ENCODE measurements at places on chromosomes 7 and 10. TPM values are rescaled to one million over a fixed set of nuclear protein-coding genes. Genes with fewer than 3 reads are reported as not detected.

GRCh38 chr10:122344741-122345258 lies 29.7 kb upstream of the PLEKHA1 start:
- peak; percentile 20 for DNase-seq

DNA sequence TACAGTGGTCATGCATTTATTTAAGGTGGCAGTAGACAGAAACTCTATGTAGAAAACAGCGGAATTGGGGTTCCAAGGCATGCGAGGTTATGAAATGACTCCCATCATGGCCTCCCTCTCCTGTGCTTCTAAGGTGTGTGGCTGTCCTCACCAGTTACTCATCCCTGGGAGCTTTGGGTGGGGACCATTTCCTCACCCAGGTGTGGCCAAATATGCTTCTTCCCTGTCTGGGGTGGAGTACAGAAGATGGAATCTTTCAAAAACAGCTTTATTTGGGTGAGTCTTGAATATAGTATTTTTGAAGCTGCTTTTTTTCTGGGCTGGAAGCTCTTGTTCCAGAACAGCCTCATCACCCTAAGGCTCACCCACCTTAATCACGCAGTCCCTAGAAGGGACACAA lies 139.0 kb downstream of the NRF1 start:
- DNase-seq = no peak

DNA sequence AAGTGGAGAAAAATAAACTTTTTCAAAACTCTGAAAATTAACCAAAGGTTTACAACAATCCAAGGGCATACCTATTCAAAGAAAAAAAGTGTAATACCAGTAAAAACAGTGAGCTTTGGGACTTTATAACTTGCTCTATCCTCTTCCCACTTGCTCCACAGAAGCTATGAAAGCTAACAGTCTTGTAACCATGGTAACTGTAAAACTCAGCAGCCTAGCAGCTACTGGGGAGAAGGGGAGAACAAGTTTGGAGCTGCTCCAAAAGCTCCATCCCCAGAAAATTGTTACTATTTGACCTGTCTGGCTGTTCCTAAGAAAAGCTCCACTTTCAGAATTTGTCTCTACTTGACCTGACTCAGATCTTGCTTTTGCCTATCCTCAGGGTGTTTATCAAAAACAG lies 191.5 kb downstream of the OTUD1 start:
- DNase-seq = no peak

Gene INMT
- not detected for total RNA-seq

Gene TET1
- 3.0 TPM for total RNA-seq

Gene GIMAP8
- total RNA-seq = not detected

Gene LRRN3
- not detected for total RNA-seq

GRCh38 chr7:36723951-36724664 lies at the start of gene AOAH:
Gene AOAH, minus strand, starts transcription at chr7:36724494. Its CDS starts 346 bp downstream, at chr7:36724148.
- DNase-seq = no peak

DNA sequence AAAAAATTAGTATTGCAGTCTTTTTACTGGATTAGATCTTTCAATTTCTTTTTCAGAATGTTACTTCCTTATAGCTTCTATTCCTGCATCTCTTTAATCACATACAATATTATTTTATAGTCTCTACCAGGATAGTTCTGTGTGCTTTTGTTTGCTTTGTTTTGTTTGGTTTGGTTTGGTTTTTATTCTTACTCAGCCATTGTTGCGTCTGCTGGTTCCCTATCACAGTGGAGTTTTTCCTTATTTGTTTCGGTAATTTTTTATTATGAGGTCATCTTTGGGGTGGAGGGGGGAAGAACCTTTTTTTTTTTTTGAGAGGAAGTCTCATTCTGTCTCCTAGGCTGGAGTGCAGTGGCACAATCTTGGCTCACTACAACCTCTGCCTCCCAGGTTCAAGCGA lies 9.0 kb upstream of the BAIAP2L1 start:
- DNase-seq = peak; percentile 62

Gene DLX5
- total RNA-seq = 0.23 TPM

Gene FANK1
- total RNA-seq = 2.4 TPM

- DNase-seq = no peak
Measured at GRCh38 chr10:14382022-14382421, 51.3 kb upstream of the FRMD4A start.

DNA sequence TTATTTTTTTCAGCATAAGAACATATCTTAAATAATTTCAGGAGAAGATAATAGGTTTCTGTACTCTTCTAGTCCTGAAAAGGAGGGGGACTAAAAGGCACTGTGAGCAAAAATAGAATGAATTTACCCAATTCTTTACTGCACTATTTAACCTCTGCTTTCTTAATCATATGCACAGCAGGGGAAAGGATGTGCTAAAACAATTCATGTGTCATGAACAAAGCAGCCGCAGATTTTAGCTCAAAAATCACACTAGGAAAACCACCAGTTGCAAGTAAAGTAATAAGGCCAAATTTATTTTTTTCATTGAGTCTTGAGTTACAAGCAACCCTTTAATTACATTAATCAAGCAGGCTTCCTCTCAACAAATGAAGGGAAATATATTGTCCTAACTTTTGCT lies 80.1 kb downstream of the CABCOCO1 start:
- DNase-seq = no peak

All from PC-3 (cell line).